Urothelium cell line (cell line): ENCODE measurements at places on chromosomes 6 and 20.

DNA sequence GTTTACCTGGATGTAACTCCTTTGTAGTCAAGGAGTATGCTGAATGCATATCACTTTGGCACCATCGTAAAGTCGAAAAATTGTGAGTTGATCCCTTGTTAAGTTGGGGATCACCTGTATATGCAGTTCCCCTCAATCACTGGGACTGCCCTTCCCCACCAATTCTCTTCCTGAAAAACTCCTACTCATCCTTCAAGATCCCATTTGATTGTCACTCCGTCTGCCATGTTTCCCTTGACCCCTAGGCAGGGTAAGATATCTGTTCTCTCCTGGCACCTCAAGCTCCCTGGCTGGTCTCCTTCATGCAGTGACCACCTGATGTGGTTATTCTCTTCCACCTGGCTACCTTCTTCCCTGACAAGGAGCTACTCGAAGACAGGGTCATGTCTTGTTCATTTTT lies 10.0 kb upstream of the NOL4L start:
- DNase-seq = no peak

GRCh38 chr6:140070846-140071473 lies 696.5 kb upstream of the CITED2 start:
- no peak for DNase-seq

DNA sequence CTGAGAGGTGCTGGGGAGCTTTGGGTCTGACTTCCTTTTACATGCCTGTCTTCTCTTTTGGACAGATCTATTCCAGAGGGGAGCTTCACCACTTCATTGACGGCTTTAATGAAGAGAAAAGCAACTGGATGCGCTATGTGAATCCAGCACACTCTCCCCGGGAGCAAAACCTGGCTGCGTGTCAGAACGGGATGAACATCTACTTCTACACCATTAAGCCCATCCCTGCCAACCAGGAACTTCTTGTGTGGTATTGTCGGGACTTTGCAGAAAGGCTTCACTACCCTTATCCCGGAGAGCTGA lies 13.1 kb downstream of the PRDM1 start:
- no peak for DNase-seq

- no peak for DNase-seq
Measured at GRCh38 chr20:20694591-20694990, 17.9 kb downstream of the RALGAPA2 start.

DNA sequence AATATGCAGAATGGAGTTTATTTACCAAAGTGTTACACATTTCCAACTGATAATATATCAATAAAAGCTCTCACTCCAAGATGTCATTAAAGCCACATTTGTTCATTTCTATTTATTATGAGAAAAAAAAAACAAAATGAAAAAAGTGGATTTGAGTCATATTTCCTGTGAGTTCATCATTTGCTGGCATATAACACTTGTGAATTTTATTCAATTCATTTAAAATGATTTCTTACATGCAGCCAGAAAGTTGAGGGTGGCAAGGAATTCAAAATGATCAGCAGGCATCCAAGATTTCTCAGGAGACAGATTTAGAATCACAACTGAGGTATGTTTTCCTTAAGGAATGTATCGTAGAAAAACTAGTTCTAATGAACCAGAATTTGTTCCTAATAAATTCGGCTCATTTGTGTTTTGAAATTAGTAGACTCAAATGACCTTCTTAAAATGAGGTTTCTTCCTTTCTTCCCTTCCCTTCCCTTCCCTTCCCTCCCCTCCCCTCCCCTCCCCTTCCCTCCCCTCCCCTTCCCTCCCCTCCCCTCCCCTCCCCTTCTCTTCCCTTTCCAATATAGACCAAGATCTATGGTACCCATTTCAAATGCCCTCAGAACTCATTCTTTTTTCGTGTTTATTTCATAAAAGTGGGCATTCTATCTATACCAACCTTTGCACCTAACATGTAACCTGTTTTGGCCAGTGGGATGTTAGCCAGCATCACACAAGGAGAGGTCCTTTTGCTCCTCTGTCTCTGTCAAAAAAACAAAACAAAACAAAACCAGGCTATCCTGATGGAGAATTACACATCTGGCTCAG lies 357.9 kb upstream of the TSHZ2 start:
- DNase-seq = no peak

DNA sequence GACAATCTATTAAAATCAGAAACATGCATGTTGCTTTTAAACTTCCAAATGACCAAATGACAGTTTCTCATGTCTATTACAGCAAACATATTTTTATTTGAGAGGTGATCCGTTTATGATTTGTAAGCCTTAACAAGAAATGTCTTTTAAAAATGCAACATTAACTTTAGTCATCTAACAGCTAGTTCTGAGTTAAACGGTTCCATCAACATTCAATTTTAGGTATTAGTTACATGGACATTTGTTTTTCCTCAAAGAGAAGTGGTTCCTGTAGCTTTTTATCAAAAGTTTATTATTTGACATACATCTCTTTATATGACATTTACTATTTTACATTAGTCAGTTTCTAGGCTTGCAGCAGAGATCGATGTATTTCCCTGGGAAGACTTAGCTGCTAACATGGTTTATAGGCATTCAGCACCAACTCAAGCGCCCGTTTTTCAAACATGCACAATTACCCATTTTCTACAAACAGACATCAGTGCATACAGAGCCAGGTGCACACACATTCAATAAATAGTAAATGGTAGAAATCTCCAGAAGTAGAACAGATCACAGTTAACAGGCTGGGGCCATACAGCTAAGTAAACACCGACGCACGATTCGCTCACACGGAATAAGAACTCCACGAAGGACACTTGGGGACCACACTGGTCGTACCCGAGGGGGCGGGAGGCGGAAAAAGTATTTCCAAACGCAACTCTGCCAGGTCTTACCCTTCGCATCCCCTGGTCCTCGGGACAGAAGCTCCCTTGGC lies 882 bp downstream of the CNR1 start:
- DNase-seq = no peak

- no peak for DNase-seq
Measured at GRCh38 chr6:126054258-126054702, 67.9 kb downstream of the TRMT11 start.

DNA sequence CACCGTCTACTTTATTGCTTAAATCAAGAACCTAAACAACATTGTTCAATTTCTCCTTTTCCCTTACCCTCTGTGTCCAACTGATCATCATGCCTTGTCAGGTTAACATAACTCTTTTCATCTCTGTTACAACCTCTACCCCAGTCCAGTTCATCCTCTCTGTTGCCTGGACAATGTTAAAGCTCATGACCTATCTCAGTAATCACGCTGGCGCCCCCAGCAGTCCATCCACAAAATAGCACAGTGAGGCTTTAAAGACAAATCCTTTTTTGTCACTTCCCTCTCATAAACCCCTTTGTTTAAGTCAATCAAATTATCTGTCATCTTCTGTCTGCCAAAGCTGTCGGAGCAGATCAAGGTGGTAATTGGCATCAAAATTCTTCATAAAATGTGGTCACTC lies 140.1 kb downstream of the QKI start:
- peak; percentile 16 for DNase-seq

DNA sequence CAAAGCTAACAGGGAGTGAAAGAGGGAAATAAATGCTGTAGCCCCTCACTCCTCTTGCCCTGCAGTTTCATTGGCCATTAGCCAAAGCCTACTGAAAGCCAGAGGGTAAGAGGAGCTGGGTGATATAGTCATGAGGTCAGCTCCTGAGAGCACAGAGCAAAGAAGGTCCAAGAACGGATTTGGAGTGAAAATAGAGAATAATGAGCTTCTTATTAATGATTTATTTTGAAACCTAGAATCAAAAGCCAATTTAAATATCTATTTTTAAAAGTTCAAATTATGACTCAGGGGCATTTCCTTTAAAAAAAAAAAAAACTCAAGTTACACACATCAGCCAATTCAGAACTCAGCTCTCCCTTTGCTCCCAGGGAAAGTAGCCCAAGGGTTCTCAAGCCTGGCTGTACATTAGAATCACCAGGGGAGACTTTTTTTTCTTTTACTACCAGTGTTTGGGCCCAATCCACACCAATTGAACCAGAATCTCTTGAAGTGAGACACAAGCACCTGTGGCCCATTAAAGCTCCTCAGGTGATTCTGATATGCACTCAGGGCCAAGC lies 79.1 kb downstream of the SNAP25 start:
- no peak for DNase-seq

DNA sequence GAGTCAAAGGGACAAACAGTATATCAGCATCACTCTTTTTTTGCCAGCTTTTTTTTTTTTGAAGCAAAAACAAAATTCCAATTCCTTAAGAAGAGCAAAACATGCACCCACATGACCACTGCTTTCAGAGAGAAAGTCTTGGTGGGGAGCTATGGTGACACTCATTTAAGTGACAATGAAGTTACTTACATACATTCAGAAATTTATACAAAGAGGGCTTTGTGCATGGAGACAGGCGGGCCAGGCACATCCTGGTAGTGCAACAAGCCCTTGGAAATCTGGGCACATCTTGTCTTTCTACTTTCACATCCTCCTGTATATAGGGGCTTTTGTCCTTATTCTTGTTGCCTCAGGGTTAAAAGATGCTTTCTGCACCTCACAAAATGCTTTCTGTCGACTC lies 55.9 kb downstream of the IL22RA2 start:
- no peak for DNase-seq

DNA sequence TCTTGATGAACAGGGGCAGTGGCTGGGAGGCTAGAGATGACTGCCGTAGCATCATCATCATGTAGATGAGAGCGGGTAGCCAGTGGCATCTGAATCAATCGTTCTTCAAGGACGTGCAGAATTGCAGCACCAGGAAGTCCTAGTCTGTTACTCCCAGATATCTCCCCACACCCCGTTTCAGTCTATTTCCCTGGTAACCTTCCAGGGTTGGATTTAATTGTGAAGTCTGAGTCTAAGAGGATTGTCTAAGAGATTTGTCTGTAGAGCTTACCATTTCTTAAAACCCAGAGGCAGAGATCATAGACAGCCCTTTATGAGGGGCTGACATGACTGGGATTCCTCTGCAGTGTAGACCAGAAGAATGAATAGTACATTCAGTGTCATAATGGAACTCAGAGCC lies 16.6 kb upstream of the CD83 start:
- DNase-seq = no peak

GRCh38 chr6:11618533-11618932 lies 81.0 kb downstream of the TMEM170B start:
- no peak for DNase-seq

- DNase-seq = no peak
Measured at GRCh38 chr6:3789896-3790558, 38.5 kb upstream of the PXDC1 start.

DNA sequence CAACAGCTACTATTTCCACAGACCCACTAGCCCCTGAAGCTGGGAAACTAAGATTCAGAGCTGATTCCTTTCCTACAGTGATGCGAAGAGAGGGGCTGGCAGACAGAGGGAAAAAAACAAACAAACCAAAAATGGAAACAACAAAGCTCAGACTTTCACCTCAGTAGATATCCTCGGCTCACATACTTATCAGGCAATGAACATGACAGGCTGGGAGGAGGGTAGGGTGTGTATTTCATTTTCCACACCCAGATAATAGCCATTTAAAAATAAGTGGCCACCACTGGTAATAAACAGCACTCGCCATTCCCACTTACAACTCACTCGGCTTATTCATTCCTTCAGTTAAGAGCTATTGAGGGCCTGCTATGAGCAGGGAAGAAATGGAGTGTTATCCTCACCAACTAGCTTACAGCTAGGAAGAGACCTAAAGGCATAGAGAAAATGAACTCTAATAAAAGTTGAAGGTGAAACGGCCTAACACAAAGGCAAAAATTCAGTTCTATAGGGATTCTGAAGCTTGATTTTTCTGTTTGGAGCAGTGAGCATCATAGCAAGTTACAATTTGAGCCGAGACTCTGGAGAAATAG lies 32.0 kb upstream of the SPTLC3 start:
- DNase-seq = no peak

- no peak for DNase-seq
Measured at GRCh38 chr6:21636876-21637275, 43.3 kb downstream of the SOX4 start.

GRCh38 chr6:9659848-9660247 lies 755.0 kb downstream of the TFAP2A start:
- no peak for DNase-seq

GRCh38 chr20:19012676-19013075 lies 199.1 kb downstream of the SCP2D1 start:
- DNase-seq = no peak

- no peak for DNase-seq
Measured at GRCh38 chr6:150681578-150682395, 82.1 kb downstream of the PLEKHG1 start.

- DNase-seq = no peak
Measured at GRCh38 chr6:15458021-15458459, 204.8 kb downstream of the DTNBP1 start.

DNA sequence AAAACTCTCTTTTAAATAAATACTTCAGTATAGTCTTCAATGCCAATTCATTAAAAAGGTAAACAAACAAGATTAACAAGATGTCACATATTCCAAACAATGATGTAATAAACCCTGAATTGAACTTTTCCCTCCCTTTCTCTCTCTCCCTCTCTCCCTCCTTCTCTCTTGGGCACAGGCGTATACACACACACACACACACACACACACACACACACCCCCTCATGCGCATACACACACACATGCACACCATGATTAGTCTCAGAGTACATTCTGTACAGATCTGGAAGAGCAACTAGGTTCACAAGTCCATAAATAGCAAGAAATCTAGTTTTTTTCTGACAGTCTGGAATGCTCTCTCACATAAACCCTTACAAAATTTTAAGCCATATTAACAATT lies 128.3 kb downstream of the DST start:
- DNase-seq = no peak

- no peak for DNase-seq
Measured at GRCh38 chr6:160031442-160031841, 62.6 kb downstream of the IGF2R start.

GRCh38 chr6:18019539-18020534 lies 32.4 kb upstream of the KIF13A start:
- no peak for DNase-seq

- DNase-seq = no peak
Measured at GRCh38 chr6:33175436-33176069, 16.7 kb downstream of the COL11A2 start.

- DNase-seq = no peak
Measured at GRCh38 chr20:2130062-2130591, 28.5 kb downstream of the STK35 start.

DNA sequence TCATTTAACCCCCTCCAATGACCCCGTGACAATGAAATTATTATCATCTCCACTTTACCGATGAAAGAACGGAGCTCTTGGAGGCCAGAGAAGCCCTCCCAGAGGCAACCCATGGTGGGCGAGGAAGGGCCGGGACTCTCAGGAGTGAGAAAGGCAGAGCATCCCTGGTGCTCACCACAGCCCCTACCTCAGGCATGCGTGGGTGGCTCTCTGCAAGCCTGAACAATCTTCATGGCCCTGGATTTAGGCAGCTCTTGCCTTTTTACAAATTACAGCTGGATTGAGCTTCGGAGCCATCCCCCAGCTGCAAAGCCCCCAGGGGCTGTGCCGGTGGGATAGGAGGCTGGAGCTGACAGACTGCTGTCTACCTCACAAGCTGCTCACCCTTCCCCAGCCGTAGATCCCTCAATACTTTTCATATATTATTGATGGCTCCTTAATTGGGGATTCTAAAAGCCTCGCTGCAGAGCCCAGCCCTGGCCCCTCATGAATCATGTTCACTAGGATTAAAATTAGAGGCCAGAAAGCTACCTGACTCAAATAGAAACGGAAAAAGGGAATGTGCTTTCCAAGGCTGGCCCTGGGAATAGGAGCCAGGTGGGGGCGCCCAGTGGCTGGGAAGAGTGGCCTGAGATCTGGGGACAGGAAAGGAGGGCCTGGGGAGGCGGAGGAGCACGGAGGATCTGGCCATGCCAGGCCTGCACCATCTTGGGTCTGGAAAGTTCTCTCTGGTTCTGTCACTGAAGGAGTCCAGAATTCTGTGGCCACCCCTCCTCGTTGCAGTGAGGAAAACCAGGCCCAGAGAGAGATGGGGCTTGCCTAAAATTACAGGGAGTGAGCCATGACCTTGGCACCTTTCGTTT lies 29.1 kb downstream of the CPNE5 start:
- DNase-seq = no peak
